ENCODE measurements at places on chromosomes 13 and 19.

GRCh38 chr13:32317716-32318465, 2.6 kb downstream of the BRCA2 start:
- DNase-seq = no peak

DNA sequence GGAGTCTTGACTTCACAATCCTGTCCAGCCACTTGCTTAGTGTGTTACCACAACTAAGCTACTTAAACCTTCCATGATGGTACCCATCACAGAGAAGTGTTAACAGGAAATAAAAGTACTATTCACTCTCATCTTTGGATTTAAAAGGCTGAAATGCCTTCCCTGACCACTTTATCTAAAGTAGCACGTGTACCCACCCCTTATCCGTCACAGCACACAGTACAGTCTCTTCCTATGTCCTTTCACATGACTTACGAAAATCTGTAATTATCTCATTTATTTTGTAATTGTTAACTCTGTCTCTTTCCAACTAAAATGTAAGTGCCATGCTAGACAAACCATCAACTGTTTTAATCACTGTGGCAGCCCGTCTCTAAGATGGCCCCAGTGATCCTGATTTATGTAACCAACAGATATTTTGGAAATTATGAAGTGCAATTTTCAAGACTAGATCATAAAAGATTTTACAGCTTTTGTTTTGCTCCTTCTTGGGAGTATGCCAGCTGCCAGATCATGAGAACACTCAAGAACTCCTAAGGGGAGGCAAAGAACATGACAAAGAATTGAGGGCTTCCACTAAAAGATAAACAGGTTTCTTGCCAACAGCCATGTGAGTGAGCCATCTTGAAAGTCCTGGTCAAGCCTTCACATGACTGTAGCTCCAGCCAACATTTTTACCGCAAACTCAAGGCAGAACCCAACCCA, 44.9 kb downstream of the DIAPH3 start:
- no peak for DNase-seq

DNA sequence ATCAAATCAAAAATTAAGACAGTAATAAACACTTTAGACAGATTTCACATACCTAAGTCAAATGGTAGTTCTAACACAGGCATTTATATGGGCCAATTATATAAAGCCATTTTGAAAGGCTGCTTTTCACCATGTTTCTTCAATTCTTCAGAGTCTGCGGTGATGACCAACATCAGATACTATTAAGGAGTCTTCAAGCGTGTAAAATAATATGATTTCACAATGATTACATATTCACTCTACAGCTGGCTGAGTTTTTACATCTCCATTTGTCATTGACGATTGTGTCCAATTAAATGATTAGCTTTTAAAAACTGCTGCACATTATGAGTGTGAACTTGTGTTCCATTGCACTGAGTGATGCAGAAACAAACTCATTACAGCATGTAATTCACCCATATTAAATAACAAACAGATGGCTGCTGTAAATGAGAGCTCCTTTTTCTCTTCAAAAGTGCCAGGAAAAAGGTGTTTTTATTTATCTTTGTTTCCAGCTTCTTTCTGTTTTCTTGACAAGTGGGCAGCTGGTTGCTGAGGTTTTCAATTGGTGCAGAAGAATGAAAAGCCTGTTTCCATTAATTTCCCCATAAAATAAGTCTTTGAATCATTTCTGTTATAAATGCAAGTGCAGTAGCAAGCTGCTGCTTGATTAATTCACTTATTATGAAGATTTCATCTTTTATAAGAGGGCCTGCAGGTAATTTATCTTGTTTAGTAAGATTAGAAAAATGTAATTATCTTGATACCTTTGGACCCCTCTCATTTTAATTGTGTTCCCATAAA, 676.1 kb upstream of the KLHL1 start:
- DNase-seq = no peak

- DNase-seq = no peak
These were observed 12.1 kb downstream of the MBNL2 start for GRCh38 chr13:97234236-97234635.

DNA sequence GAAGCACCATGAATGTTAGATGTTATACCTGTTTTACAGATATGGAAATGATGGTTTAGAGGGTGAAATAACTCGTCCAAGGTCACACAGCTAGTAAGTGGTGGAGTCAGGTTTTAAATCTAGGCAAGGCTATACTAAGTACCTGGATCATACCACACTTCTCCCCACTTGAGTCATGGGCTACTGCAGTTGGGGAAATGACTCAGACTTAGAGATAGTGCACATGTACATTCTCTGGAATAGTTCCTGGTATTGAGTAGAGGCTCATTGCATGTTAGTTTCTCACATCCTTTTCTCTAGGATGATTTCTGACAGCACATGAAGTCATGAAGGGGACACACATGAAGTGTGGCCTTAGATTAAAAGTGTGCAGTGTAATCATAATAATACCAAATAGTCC, 76.2 kb upstream of the TNFSF11 start:
- peak; percentile 61 for DNase-seq

- no peak for DNase-seq
These were observed 21.7 kb downstream of the ZNF283 start for GRCh38 chr19:43848821-43849220.

- DNase-seq = no peak
These were observed 657 bp downstream of the ZNF550 start for GRCh38 chr19:57559008-57559403.

DNA sequence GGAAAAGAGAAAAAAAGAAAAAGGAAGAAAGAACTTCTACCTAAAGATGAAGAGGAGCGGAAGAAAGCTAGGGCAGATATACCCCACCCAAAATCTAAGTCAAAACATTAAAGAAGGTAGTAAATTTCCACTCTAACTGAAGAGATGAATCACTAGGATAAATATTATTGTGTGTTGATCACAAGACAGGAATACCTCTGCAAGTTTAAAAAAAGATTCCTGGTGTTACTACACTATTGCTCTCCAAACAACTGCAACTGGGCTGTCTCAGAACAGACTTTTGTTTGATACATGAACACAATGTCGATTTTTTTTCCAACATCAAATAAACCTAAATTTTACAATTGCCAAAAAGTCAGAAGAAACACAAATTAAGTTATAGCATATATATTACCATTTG, 6.8 kb downstream of the HSPH1 start:
- no peak for DNase-seq

DNA sequence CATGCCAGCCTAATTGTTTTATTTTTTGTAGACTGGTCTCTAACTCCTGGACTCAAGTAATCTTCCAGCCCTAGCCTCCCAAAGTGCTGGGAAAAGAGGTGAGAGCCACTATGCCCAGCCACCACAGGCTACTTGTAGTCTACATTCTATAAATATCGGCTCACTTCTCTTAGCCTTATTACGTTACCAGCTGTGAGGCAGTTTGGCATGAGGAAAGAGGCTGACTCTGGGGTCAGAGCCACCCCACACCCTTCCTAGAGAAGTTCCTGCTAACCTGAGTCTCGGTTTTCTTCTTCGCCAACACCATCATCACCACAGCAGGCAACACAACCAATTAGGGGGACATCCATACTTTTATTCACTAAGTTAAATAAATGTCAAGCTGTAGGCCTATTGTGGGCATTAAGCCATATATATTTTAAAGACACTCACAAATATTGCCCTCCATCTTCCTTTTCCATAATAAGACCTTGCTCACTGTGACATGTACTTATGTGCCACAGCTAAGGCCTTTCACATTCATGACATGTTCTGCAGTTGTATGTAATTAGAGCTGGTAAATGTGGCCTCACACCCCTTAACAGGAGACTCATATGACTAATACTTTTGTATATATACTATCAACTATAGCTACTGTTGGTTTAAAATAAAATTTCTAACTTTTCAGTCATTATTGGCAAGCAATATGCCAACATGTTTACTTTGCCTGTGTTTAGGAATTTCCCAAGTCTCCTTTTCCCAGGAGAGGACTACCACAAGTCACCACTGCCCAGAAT, 5.7 kb downstream of the SLC25A30 start:
- no peak for DNase-seq

DNA sequence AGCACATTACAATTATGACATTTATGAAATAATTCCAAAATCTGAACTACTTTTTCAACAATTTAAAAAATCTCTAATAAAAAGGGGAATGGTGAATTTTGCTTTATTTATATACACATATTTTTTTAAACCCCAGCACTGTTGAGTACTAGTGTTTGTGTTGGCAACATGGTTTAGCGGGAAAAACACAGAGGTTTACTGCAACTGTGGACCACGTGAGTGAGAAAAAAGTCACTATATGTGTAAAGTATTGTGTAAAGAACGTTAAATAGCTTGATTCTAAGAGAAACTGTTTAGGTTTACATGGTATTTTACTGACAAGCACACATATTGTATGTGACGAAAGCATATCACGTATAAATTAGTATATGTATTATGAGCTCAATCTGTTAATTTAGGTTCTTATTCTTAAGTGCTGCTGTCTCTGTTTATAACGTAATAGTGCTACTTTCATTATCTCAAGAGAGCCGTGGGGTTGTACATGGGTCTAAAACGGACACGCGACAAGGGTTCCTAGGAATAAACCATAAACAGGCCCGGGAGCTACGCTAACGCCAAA, 617 bp downstream of the SKA3 start:
- peak; percentile 4 for DNase-seq

DNA sequence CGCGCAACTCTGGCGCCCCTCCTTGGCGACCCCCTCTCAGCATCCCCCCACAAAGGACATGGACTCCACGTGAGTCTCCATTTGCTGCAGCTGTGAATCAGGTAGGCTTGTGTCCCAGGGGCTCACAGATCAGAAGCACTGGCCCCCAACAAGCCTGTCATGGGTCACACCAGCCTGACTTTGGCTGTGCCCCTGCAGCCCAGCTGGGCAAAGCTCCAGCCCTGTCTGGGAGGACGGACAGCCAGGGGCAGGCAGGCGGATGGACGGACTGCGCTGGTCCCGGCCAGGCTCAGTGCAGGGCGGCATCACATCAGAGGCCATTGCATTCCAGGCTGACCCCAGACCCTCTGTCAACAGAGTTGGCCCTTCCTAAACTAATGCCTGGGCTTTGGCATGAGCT, 28.4 kb upstream of the ISYNA1 start:
- DNase-seq = no peak

- DNase-seq = peak; percentile 58
These were observed 27.7 kb downstream of the GADD45B start for GRCh38 chr19:2503521-2504109.

DNA sequence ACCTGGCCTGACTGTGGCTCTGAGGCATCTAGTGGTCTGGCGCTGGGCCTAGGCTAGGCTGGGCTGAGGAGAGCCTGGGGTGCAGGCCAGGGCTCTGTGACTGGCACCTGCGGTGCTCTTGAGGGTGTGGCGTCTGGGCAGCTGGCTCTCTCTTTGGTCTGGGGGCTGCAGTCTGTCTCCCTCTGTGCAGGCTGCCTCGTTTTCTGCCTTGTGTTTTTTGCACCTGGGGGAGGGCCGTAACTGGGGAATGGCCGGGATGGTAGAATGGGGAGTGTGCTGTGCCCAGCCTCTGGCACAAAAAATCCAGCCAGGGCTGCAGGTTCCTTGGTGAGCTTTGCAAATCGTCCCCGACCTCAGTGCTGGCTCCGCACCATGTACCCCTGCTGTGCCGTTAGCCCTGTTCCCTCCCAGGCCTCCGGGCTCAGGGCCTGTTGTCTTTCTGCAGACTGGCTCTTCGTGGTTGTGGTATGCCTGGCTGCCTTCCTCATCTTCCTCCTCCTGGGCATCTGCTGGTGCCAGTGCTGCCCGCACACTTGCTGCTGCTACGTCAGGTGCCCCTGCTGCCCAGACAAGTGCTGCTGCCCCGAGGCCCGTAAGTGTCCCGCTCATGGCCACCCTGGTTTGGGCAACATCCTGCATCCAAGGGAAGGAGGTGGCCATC, 6.5 kb upstream of the USF2 start:
- DNase-seq = no peak

DNA sequence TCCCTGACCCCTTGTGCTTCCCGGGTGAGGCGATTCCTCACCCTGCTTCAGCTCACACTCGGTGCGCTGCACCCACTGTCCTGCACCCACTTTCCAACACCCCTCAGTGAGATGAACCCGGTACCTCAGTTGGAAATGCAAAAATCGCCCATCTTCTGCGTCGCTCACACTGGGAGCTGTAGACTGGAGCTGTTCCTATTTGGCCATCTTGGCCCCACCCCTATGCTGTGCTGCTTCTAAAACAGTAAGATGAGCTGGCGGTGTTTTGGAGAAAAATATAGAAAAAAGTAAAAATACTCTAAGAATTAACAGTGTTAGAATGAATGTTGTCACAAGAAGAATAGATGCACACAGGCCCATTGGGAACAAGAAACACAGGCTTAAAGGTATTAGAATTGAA, 92.5 kb downstream of the ITGBL1 start:
- no peak for DNase-seq

DNA sequence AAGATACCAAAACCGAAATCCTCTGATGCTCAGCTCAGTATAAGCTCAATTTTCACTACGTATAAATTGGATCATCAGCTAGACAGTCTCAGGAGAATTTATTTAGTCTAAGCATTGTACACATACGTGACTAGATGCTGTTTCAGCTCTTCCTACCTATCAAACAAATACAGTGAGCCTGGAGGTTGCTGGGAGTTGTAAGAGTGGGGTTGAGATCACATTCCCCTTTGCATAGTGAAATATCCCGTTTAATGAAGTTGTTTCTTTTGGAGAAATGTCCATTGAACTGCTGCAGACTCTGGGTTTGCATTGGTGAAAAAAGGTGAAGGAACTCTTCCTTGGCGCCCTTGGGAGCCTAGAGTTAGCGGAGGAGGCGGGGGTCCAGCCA, 68.9 kb upstream of the GJB6 start:
- DNase-seq = no peak

- DNase-seq = no peak
These were observed 15.8 kb upstream of the CRTC1 start for GRCh38 chr19:18667531-18668251.

GRCh38 chr19:45376045-45376724, 5.8 kb upstream of the ERCC2 start:
- peak; percentile 75 for DNase-seq

DNA sequence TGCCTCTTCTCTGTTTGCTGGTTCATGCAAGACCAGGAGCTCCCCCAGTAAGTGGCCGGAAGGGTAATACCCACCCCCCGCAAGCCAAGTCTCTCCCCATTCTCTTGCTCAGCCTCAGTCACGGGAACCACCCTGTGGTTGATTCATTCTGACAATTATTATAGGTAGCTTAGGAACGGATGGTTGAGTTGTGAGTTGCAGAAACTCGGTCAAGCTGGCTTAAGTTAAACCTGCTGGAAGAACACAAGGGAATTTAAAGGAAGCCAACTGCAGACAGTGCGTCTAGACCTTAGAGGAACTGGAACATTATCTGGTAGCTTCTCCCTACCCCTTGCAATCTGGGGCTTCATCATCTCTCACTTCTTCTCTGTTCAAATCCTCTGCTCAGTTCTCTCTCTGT, 8.9 kb downstream of the FPR1 start:
- peak; percentile 62 for DNase-seq

DNA sequence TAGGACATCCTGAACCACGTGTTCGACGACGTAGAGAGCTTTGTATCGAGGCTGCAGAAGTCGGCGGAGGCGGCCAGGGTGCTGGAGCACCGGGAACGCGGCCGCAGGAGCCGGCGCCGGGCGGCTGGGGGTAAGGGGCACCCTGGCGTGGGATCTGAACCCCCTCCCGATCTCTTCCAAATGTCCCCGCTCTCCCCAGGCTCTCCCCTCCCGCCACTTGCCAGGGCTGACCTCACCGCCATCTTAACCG, 6.0 kb downstream of the EPS8L1 start:
- DNase-seq = no peak

All from skeletal muscle cell (primary cell).